SK-N-MC (cell line): ENCODE measurements at places on chromosomes 16 and 17.
A peak's percentile ranks its signal among the peaks of the same experiment; 100 is the strongest.

DNA sequence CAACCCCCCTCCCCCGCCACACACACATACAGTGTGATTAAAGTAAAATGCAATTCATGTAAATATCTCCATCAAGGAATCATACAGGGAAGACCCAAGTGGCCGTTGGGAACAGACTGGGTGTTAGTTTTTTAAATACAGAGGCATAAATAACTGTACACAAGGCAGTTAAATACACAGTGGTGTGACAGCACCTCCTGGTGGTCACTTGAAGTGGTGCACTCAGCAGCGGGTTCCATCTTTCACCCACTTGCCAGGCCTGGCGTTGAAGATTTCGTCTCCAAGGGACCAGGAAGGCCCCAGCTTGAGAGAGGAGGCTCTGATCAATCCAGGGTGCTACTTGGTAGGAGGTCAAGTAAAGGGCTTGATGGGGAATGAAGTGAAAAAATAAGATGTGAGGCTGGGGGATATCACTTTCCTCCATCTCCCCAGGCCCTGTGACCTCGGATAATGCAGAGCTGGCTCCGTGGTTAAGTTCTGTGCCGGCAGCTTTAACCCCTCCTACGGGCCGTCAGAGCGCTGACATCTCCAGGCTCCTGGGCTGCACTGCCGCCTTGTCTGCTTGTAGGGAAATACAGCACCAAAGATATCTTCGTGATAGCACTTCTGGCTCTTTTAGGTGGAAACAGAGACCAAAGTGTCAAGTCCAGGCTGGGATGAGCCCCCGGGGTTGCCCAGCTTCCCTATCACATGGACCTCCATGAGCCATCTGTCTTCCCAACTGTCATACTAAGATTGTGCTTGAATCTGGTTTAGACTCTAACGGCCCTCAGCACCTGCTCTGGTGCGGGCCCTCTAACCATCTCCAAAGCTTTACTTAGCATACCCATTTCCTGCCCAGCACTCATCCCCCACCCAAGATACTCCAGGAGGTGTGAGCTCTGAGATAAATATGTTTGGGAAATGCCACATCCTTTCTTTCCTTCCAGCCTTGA lies 20.7 kb downstream of the LGALS9 start:
- DNase-seq, result no peak

GRCh38 chr16:89922477-89922883 lies 662 bp upstream of the TUBB3 start:
- DNase-seq, result no peak

DNA sequence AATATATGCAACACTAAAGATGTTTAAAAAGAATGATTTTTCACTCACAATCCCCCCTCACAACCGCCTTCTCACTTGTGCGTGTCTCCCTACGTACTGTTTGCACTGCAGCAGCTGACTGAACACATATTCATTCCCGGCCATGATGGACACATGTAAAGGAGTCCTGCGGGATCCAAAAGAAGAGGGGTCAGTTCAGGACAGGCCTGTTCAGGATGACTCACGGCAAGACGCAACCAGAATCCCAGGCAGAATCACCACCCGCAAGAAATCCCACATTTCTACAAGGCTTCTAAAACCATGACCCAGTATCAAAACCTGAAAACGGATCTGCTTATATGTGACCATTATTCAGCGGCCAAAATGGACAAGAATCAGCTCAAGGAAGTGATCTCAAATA lies 52.3 kb downstream of the CYB5D2 start:
- no peak for DNase-seq

- peak; percentile 34 for DNase-seq
These were observed 3.6 kb downstream of the RNF43 start for GRCh38 chr17:58413684-58414083.

DNA sequence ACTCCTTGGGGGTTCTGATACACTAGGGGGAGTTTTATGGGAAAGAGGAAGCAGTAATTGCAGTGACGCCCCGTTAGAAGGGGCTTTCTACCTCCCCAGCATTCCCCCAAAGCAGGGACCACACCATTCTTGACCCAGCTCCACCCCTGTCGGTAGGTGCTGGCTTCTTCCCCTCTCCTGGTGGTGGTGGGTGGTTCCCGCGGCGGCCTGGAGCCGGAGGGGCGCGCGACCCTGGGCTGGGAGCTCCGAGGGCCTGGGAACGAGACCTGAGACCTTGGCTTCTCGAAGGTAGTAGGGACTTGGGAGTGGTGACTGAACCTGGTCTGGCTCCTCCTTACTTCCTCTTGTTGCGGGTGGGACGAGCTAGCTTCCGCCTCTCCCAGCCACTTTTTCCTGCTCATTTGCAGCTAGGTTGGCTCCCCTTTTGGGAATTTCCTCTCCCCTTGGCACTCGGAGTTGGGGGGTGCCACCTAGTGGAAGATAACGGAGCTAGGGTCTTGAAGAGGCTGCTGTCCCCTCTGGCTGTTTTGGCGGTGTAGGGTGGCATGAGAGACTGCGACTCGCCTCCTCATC lies 438 bp downstream of the GRN start:
- peak; percentile 50 for DNase-seq

DNA sequence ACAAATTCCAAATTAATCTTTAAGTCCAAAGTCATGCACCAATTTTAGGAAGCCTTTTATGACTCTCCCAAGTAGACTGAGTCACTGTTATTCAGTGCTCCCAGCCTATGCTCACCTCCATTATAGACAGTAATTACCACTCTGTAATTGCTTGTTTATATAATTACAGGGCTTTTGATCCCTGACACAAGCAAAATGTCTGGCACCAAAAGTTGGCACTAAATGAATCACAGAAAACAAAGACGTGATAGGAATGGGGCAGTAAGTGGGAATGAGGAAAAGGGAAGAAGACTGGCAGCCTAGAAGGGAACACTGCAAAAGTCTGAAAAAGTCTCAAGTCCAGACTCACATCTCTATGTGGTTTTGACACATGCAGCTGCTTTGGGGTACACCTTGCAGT lies 94.1 kb downstream of the SLC39A11 start:
- DNase-seq, result no peak

DNA sequence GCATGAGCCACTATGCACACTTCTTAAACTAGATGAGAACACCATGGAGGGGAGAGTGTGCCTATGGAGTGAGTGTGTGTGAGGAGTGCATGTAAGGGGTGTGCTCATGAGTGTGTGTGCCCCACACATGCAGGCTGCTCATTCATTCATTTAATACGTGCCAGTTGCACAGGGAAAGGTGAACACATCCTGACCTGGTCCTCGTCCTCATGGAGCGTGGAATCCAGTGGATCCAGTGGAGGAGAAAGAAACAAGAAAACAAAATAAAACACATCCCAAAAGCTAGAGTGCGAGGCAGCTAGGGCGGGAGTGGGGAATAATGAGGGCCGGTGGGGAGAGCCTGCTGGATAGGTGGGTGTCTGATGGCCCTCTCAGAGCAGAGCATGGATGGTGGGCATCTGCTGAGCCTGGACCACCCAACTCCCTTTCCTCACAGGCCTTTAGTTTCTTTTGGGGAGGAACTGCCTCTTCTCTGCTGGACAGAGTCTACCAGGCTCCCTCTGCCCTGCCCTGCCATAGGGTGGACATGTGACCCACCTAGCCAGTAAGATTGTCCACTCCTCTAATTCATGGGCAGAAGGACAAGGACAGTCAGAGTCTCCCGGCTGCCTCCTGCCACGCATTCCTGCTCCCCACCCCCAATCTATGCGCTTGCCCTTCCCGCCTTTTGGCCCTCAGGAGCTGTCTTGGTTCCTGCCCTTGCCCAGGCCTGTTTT lies 204.3 kb downstream of the RAB11FIP4 start:
- no peak for DNase-seq

DNA sequence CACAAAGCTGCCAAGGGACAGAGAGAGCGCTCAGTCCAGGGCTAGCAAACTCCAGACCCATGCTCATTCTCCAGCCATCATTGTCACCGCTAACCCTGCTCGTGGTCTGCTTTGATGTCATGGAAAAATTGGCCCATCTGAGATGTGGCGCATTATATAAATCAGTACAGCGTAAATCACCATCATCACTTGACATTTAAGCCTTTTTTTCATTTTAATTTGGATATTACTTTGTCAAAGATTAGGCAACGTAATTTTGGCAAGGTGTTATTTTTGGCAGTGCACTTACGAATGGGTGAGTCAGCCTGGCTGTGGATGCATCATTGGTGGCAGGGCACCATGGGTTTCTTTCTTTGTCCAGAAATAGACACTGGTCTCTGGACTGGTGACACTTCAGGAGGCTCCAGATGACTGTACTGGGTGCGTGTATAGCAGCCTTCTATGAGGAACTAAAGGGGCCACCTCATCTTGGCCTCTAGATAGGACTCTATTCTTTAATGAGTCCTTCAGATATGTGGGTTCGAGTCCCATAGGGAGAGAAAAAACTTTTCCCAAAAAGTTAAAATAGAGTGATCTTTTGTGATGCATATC lies 166.3 kb downstream of the MSI2 start:
- DNase-seq, result no peak

DNA sequence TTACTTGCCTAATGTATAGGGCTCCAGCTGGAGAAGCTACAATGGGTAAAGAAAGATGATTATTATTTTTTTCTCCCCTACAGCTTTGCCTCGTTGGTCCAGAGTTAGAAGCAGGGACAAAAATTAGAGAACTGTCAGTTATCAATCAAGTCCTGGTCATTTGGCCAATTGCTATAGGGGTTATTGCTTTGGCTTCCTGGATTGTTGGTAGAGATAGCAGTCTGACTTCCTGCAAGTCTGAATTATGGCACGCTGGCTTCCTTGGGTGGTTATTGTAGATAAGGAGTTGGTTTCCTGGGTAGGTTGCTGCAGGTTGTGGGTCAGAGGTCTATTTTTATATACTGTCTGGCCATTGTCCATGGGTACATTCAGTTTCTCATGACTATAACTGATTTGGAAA lies 84.7 kb upstream of the ELAC2 start:
- DNase-seq, result no peak

GRCh38 chr17:12021623-12022140 lies 1.0 kb downstream of the MAP2K4 start:
- DNase-seq, result no peak
